ENCODE measurements at places on chromosomes 2 and 18. TPM values are rescaled to one million over a fixed set of nuclear protein-coding genes. Genes with fewer than 3 reads are reported as not detected.

Gene SULT6B1
- 1.5 TPM for polyA plus RNA-seq

Gene ADD2
- 10.0 TPM for polyA plus RNA-seq

Gene IFIH1
- 12.8 TPM for polyA plus RNA-seq

Gene PXDN
- polyA plus RNA-seq, result 215 TPM

Gene C2orf80
- not detected for polyA plus RNA-seq

Gene RUFY4
- 0.51 TPM for polyA plus RNA-seq

Gene TXNL4A
- 55.1 TPM for polyA plus RNA-seq

Gene SP140
- 1.1 TPM for polyA plus RNA-seq

Gene NEU2
- polyA plus RNA-seq, result not detected

GRCh38 chr2:148599109-148599991, 45.2 kb upstream of the EPC2 start:
- no peak for DNase-seq

- no peak for DNase-seq
Observed at GRCh38 chr2:218873359-218874194, 7.1 kb upstream of the WNT10A start.

GRCh38 chr2:189024901-189025618, 50.9 kb downstream of the COL3A1 start:
- no peak for DNase-seq

GRCh38 chr2:65652066-65652465, 219.7 kb upstream of the SPRED2 start:
- no peak for DNase-seq

- no peak for DNase-seq
Observed at GRCh38 chr18:77993188-77993981, 743.7 kb downstream of the GALR1 start.

- DNase-seq, result no peak
Observed at GRCh38 chr2:37652199-37652640, 19.2 kb downstream of the CDC42EP3 start.

GRCh38 chr2:27889774-27890145, 427 bp downstream of the RBKS start:
- no peak for DNase-seq

- DNase-seq, result no peak
Observed at GRCh38 chr18:3122851-3123250, 96.9 kb downstream of the MYOM1 start.

GRCh38 chr2:222076973-222077690, 221.7 kb downstream of the PAX3 start:
- no peak for DNase-seq

DNA sequence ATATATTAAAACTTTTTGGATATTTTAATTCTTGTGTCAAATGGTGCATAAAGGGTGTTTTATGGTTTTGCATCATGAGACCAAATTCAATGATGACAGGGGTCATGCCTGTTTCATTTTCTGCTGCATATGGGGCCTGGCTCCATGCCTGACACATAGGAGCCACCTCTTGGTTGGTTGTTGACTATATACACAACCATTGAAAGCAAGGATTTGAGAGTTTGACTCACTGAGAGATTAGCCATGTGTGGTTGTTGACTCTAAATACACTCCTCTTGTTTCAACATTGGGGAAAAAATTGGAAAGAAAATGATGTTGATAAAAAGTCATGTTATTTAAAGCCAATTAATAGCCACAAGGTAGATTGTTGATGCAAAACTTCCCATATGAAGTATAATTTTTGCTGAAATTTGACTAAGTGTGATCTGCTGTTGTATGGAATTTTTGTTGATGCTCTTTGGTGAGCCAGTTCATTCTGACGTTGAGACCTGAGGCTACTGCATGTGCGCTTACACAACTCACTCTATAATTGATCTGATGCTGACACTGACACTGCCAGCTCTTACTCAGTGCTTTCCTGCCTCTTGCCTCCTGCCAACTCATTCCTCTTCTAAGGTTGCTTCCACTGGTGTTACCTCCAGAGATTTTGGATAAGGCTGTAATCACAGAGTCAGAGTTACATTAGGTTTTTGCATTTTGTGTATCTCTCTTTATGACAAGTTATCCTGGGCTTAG, 446.2 kb upstream of the SLC14A2 start:
- no peak for DNase-seq

GRCh38 chr2:143150287-143150686, 21.1 kb downstream of the ARHGAP15 start:
- DNase-seq, result no peak

DNA sequence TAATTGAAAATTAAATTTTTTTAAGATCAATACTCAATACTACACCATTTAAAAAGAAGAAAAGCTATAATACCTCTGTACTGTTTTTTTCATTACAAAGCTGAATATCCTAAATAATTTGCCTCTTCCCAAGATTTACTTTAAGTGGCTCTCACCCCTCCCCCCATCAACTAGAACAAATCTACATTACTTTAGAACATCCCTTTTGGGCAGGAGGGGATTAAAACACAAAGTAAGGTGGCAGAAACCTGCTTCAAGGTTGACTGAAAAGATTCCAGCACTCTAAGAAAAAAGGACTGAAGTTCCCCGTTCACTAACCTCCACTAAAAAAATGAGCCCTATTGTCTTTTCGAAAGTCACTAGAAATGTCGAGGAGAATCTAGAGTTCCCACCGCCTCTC, 42.3 kb downstream of the SLC38A11 start:
- DNase-seq, result no peak

DNA sequence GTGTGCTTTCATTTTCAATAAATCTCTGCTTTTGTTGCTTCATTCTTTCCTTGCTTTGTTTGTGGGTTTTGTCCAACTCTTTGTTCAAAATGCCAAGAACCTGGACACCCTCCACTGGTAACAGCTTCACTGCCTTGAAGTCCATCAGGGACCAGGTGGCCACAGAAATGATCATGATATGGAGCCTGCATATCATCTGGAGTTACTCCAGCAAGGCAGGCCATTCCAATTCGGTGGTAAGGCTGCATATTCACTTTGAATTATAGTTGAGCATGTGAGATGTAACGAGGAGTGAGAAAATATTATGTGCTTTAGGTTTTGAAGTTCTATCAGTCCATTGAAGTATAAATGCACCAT, 26.3 kb upstream of the SPATA3 start:
- no peak for DNase-seq

- DNase-seq, result peak; percentile 39
Observed at GRCh38 chr2:72579591-72580180, 246.1 kb downstream of the EXOC6B start.

GRCh38 chr2:22134421-22134820, 1010.7 kb downstream of the TDRD15 start:
- no peak for DNase-seq

DNA sequence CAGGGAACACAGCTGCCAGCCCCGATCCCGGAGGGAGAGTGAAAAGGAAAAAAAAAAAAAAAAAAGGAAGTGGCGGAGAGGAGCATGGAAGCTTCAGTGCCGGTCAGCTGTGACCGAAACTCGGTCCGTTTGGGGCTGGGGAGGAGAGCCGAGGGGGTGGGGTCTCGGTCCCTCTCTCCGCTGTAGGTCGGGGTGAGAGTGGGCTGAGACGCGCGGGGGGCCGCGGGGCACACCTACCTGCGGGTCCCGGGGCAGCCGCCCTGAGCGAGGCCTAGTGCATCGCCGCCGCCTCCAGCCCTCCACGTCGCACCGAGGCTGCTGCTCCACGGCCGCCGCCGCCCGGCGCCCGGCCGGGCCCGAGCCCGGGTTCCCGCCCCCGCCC, 536 bp downstream of the VPS54 start:
- DNase-seq, result peak; percentile 91

- no peak for DNase-seq
Observed at GRCh38 chr2:180056367-180057118, 49.4 kb upstream of the CWC22 start.
